ENCODE measurements at places on chromosomes 13 and 19.

GRCh38 chr19:35254341-35255297 lies 5.8 kb downstream of the LSR start:
- DNase-seq: no peak

GRCh38 chr19:11377237-11377636 lies 2.8 kb downstream of the SWSAP1 start:
- DNase-seq: peak; percentile 68

GRCh38 chr19:53612762-53613526 lies 18.9 kb upstream of the DPRX start:
- no peak for DNase-seq

DNA sequence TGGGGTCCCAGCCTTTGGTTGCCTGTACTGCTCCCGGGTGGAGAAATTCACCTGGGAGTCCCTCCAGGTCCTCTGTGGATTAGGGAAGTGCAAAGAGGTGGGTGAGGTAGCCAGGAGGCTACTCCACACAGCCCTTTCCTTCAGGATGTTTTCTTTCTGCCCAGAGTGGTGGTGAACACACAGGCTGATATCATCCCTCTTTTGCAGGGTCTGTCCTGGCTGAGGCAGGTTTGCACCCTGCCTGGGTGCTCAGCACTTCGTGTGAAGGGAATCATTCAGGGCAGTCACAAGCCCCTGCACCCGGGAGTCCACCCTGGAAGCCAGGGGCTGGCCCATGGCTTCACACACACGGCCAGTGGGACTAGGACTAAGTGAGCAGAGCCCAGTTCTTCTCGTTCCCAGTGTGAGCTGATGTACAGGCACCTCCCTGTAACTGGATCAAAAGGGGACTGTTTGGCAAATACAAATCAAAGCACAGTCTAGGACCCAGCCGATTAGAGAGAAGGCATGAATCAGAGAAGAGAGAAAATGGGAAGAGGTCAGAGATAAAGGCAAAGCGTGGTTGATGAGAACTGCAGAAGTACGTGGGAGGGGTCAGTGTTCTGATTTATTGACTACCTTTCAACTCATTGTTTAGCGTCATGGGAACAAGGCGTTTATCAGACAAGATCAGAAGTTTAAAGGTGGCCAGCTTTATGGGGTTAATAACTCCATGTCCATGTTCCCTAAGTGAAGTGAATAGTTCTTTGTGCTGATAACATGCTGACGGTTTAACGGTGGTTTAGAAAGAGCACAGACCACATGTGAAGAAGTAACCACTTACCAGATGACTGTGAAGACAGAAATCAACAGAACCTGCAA lies 30.4 kb upstream of the SPATA13 start:
- no peak for DNase-seq

GRCh38 chr13:37070956-37071355 lies 11.5 kb upstream of the SUPT20H start:
- DNase-seq: no peak

GRCh38 chr19:27652281-27652680 lies 1560.7 kb downstream of the UQCRFS1 start:
- no peak for DNase-seq

GRCh38 chr19:10730932-10731331 lies 13.1 kb downstream of the DNM2 start:
- no peak for DNase-seq

GRCh38 chr19:45076029-45076850 lies at the start of gene ZNF296:
Gene ZNF296 (minus strand): TSS chr19:45076478. CDS start chr19:45076373, 105 bp downstream.
- peak; percentile 52 for DNase-seq

- DNase-seq: no peak
Measured at GRCh38 chr13:52459668-52460067, 4.4 kb downstream of the CKAP2 start.

GRCh38 chr19:31181535-31181934 lies 167.7 kb downstream of the TSHZ3 start:
- peak; percentile 30 for DNase-seq

GRCh38 chr13:25266706-25267105 lies 20.6 kb downstream of the MTMR6 start:
- no peak for DNase-seq

GRCh38 chr19:34178274-34178610 lies 5.9 kb downstream of the LSM14A start:
- no peak for DNase-seq

- DNase-seq: no peak
Measured at GRCh38 chr13:39224671-39225240, 186.5 kb downstream of the NHLRC3 start.

DNA sequence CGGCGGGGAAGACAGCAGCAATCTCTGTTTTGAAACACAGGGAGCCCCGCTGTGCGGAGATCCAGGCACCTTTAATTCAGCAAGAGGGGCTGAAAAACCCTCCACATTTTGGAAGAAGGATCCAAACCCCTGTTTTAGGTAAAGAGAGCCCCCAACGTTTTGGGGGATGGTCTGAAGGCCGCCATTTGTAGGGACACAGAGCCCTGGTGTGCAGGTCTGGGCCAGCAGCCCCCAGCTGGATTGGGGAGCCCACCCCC lies 3.5 kb upstream of the HOOK2 start:
- DNase-seq: no peak

DNA sequence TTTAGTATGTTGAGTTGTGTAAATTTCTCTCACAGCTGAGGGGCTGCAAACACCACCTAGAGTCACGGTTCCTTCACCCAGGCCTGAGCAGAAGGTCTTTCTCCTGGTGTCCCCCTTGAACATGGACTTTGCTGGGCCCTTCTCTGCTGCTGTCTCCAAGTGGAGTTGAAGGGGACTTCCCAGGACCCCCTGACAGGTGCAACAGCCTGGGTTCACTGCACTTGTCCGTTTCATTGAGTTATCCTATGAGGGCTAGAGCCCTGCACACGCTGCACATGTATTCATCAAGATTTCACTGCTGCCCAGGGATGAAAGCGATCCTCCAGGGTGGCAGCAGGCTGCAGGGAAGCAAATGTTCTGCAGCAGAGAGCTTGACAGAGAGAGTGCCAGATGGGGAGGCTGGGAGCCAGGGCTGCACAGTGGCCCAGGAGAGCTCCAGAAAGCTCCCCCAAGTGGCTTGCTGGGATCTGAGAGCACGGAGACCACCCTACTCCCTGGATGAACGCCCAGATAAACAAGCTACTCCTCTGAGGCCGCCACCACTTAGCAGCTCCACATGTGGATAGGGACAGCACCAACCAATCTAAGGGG lies 10.3 kb downstream of the TMEM272 start:
- DNase-seq: no peak

DNA sequence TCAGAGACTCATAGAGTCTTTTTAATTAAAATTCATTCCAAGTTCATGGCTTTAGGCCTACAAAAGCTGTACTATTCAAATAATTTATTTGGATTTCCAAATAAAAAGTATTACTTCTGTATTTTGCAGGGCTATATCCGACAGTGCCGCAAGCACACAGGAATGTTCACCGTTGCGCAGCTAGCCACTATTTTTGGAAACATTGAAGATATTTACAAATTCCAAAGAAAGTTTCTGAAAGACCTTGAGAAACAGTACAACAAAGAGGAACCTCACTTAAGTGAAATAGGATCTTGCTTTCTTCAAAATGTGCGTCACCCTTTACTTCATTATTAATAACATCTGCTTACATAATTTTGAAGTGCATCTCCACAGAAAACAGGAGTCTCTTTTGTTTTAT lies 20.5 kb upstream of the C1QTNF9 start:
- DNase-seq: peak; percentile 96

DNA sequence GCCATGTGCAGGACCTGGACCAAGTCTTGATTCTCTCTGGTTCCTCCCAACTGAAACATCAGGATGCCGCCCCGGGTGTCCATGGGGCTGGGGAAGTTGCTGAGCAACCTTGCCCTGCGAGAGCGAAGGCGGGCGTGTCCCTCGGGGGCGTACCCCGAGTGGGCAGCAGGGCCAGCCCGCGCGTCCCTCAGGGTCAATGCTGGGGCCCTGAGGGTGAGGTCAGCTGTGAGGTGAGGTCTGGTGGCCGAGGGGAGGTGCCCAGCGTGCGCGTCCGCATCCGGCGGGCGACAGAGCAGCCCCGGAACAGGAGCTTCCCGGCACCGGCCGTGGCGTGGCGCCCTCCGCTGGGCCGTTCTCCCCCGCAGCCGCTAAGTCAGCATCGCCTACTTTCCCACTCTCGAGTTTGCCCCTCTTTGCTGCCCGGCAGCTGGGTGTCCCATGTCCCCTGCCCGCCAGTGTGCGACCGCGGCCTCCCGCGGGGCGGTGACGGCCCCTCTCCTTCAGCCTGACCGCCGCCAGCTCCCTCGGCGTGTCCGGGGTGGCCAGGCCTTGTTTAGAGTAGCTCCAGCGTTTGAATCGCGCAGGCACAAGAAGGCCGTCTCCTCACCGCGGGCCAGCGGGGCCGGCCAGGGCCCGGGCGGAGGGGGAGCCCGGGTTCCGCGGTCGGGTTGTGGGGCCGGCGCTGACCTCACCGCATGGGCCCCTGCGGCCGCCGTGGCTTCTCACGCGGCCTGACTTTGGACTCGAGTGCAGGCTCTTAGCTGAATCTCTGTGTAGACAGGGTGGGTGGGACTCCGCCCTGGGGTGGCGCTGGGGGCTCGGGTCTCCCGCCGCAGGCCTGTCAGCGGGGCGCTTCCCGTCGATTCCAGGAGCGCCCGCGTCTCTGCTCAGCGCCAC lies 33.0 kb downstream of the GJA3 start:
- peak; percentile 59 for DNase-seq

GRCh38 chr19:56137405-56137804 lies 3.7 kb upstream of the ZNF444 start:
- no peak for DNase-seq

DNA sequence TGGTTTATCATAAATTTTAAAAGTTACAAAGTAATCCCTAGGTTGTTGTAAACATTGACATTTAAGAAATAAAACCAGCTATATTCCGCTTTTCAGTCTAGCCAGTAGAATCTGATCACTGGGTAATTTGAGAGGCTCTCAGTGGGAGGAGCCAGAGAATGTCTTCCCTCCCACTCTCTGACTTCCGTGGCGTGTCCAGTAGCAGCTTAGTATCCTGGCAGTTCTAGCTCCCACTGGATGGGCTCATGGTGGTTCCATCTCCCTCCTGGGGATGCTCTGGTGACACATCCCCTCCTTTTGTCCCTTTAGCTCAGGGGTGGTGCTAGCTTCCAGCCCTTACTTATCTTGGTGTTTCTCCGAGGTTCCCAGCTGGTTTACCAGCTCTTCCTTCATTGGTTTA lies 34.5 kb downstream of the MTUS2 start:
- DNase-seq: no peak

- DNase-seq: no peak
Measured at GRCh38 chr13:57424379-57424778, 207.2 kb upstream of the PCDH17 start.

DNA sequence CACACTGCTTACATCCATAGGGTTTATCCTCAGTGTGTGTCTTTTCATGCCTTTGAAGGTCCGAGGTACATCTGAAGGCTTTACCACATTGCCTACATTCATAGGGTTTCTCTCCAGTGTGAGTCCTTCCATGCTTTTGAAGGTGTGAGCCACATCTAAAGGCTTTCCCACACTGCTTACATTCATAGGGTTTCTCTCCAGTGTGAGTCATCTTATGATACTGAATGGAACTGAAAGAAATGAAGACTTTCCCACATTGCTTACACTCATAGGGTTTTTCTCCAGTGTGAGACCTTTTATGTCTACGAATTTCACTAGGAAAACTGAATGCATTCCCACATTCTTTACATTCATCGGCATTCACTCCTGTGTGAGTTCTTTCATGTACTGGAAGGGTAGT lies 7.1 kb downstream of the ZNF20 start:
- no peak for DNase-seq

GRCh38 chr13:75769141-75769905 lies 133.2 kb downstream of the LMO7 start:
- no peak for DNase-seq

DNA sequence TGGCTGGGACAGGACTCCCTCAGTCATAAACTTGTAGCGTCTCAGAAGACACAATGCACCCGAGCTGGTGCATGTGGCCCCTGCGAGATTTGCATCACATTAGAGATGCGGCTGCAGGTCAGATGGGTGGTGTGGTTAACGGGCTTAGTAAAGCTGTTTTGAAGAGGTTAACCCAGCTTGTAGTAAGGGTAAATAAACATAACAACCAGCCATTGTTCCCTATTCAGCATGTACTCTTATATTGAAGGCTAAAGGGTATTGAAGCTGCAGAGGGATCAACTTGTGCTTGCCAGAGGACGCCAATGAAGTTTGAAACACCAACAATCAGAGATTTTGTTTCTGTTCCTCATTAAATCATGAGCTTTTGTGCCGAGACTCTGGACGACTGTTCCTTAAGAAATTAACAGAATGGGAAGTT lies 79.4 kb downstream of the ZIC5 start:
- no peak for DNase-seq

DNA sequence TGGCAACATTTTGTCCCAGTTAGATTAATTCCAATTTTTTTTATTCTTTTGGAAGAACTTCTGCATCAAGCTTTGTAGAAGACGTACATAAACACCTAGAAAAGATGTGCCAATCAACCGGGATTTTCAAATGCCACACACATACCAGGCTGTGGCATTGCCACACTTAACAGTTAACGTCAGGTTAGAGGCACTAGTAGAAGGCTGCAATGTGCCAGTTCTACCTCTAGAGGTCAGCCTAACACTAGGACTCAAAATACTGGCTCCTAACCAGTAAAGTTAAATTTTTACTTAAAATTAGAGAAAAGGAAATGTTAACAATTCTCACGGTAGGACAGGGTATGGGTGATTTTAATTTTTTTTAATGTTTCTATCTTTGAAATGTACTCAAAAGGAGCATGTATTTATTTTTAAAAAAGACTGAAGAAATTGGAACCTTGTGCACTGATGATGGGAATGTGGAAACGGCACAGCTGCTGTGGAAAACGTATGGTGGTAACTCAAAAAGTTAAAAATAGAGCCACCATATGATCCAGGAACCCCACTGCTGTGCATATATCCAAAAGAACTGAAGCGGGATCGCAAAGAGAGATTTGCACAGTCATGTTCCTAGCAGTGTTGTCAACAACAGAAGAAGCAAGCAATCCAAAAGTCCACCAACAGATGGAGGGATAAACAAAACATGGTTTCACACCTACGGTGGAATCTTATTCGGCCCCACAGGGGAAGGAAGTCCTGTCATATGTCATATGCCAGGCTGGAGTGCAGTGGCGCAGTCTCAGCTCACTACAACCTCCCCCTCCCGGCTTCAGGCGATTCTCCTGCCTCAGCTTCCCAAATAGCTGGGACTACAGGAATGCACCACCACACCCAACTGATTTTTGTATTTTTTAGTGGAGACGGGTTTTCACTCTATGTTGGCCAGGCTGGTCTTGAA lies 30.3 kb downstream of the CRYL1 start:
- peak; percentile 71 for DNase-seq

- DNase-seq: no peak
Measured at GRCh38 chr13:73189776-73190175, 131.0 kb downstream of the KLF5 start.
